ENCODE measurements at places on chromosomes 4 and X.
A peak's percentile ranks its signal among the peaks of the same experiment; 100 is the strongest.

DNA sequence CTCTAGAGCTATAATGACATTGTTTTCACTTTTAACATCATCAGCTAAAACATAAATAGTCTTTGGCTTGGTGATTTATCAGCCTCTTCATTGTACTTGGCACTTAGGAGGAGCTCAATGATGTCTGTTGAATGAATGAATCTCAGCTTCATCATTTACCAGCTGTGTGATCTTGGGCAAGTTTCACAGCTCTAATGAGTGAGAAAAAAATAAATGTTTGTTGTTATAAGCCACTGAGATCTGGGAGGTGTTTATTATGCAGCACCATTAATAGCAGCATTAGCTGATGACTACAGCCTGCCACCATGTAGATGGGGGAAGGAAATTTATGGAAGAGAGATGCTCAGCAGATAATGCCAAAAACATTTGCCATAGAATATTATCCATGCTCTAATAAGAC is 63.6 kb upstream of the C1QTNF7 start:
- DNase-seq, result no peak

DNA sequence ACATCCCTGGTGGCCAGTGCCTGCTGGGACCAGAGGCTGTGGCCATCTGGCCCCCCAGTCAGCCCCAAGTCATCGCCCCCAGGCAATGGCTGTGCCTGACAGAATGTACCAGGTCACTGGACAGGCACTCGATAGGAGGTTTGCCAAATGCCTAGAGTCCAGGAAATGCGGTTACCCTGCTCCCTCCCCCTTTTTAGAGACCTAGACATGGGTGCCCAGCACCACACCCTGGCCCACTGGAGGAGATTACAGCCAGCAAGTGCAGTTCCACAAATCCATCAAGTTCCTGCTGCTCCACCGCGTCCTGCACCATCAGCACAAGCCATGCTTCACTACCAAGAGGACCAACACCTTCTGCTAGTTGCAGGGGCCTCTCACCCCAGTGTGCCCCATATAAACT is 16.2 kb upstream of the ZFX start:
- no peak for DNase-seq

GRCh38 chr4:173056271-173056670 is 112.3 kb upstream of the GALNT7 start:
- no peak for DNase-seq

- no peak for DNase-seq
These were observed 203.5 kb downstream of the PPARGC1A start for GRCh38 chr4:23686169-23686897.

GRCh38 chr4:15344041-15344440 is 83.8 kb upstream of the C1QTNF7 start:
- DNase-seq, result no peak

DNA sequence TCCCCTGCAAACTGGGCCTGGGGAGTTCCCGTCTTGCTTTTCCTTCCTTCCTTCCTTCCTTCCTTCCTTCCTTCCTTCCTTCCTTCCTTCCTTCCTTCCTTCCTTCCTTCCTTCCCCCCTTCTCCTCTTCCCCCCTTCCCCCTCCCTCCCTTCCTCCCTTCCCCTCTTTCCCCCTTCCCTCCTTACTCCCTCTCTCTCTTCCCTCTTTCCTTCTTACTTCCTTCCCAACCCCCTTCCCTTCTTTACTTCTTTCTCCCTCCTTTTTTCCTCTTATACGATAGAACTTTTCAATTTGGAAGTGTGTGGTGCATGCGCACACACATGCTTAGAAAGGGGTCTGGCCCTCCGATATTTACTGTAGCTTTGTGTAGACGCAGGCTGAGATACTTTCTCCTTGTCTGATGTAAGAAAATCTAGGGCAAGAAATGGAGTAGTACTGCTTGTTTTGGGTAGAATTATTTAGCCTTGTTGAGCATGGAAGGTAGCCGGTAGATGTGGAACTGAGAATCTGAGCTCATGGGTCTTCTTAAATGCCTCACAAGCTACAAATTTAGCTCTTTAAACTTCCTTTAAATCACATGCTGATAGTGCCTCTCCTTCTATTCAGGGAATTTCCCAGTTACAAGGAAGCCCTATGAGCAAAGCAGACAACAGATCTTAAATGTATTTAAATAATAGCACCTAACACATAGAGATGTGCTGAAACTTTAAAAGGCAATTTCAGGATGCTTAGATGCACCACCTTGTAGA is 189.6 kb downstream of the GPAT3 start:
- no peak for DNase-seq

DNA sequence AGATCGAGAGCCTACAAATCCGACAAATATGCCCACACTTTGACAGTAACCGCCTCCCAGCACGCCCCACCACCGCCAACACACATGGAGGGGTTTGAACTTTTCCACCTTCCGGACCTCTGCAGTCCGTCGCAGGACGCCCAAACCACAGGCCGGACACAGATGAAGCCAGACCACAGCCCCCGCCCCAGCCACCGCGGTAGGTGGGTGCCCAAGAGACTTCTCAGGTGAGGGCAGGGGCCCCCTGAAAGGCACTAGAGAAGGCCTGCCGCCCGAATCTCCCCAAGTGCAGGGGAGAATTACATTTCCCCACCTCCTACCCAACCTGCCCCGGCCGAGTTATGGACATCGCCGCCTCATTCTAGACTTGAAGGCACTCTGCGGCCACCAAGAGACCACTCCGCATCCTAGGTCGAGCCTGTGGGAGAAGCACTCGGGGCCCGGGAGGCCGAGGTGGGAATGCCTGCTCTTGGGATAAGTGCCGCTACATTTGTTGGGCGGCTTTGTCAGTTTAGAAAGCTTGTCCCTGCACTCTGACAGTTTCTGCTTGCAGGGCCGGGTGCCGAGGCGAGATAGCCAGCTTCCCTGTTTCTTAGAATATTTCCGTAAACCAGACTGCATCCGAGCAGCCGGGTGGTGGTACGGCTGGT is 21.5 kb downstream of the HAND2 start:
- peak; percentile 74 for DNase-seq

- DNase-seq, result no peak
These were observed 46.9 kb upstream of the GRXCR1 start for GRCh38 chr4:42845586-42845985.

DNA sequence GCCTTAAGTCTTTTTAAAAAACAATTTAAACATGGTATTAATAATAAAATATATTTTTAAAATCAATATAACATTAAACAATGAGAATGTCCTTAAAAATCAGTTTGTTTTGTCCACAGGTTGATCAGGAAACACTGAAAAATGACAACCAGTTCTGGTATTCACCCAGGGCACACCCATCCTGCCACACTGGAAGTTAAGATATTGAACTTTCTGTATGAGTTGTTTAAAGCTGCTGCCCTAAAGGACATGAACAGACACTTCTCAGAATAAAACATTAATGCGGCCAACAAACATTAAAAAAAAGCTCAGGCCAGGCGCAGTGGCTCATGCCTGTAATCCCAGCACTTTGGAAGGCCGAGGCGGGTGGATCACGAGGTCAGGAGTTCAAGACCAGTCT is 15.0 kb upstream of the HOPX start:
- DNase-seq, result no peak

GRCh38 chrX:74117962-74118902 is 185.7 kb upstream of the ZCCHC13 start:
- no peak for DNase-seq

- no peak for DNase-seq
These were observed 80.9 kb upstream of the MSANTD1 start for GRCh38 chr4:3168029-3168428.

GRCh38 chr4:88027611-88028608 is 20.5 kb downstream of the PKD2 start:
- no peak for DNase-seq

GRCh38 chr4:81808011-81808672 is 336.4 kb upstream of the RASGEF1B start:
- DNase-seq, result no peak

- DNase-seq, result peak; percentile 87
These were observed at the start of gene PHKA2 for GRCh38 chrX:18983666-18984380. Gene PHKA2, minus strand, starts transcription at chrX:18984114. Its CDS starts 182 bp downstream, at chrX:18983932.

DNA sequence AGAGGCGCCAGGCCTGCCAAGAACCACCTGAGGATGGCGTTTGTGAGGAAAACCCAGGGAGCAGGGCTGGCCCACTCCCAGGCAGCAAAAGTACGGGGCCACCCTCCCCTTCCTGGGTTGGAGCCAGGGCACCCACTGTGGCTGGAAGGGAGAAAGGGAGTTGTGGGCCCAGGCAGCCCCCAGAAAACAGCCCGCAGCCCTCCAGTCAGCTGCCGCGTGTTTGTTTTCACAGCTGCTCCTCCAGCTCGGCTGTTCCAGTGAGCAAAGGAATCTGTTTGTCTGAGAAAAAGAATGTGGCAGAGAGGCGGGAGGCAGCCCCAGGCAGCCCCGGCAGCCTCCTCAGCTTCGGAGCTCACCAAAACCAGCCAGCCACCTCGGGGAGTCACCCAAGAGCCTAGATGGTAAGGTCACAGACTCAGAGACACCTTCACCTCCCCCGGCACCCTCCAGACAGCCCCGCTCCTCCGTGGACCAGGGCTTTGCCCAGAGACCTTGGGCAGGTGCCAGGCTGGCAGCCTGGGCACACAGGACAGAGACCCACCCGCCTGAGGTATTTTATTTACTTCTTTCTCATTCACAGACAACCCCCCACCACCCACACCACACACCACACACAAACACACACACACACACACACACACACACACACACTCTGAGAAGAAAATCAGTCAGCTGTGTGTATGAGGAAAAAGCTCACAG is 338.1 kb downstream of the BCOR start:
- DNase-seq, result no peak

GRCh38 chrX:46551494-46552128 is 6.4 kb upstream of the ZNF674 start:
- DNase-seq, result no peak

DNA sequence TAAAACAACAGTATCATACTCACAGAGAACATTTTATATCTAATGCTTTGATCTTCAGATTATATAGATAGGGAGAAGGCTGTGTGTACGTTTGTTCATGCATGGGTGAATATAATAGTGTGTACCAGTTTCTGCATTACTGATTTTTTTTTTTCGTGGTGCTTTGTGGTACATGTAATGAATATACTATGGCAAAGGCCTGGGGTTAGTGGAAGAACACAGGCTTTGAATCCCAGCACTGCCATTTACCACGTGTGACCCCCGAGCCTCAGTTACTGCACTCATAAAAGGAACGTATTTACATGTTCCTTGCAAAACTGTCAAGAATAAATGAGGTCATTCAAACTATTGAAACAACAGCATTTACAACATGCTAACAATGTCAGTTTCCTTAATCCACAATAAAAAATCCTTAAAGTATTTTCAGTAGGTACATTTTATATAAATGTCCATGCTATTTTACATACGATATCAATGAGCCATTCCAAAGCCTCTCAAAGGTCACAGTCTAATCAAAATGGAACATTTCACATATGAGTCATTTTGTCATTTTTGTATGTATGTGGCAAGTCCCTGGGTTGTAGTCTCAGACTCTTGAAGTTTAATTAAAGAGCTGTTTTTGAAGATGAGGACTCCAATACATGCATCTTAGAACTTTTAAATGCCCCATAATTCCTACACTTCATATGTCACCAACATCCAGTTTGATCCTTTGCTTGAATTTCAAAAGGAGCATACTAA is 242.8 kb downstream of the PPP3CA start:
- DNase-seq, result no peak
